ENCODE measurements at places on chromosomes 1 and 21. TPM values are rescaled to one million over a fixed set of nuclear protein-coding genes. Genes with fewer than 3 reads are reported as not detected.

GSTM5 gene
- total RNA-seq: not detected

GRCh38 chr21:29237110-29238052 is 61.3 kb upstream of the BACH1 start:
- no peak overlapping the region for H3K4me3 ChIP-seq
- peak; percentile 50 for DNase-seq
- H3K27ac ChIP-seq: no peak overlapping the region
- H3K4me1 ChIP-seq: peaks cover 26% of the 10 kb centered on the region

DNA sequence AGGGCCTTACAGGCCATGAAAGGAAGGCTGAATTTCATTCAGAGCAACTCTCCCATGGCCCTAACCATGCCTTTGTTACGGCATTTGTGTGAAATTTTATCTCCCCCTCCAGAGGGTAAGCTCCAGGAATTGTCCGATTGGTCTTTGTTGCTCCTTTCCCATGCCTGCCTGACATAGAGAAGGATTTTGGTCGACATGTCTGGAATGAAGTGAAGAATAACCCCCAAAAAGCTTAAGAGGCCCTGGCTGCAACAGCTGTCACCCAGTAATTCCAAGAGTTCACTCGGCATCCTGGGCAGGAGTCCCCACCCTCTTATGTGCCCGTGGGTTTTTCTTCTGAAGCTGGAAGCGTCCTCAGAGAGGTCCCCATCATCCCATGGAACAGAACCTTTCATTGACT is 20.6 kb downstream of the CDA start:
- H3K27me3 ChIP-seq: no peaks in the 10 kb centered on the region
- H3K4me1 ChIP-seq: no peaks in the 10 kb centered on the region
- DNase-seq: no peak
- H3K27ac ChIP-seq: no peak overlapping the region
- H3K36me3 ChIP-seq: no peaks in the 10 kb centered on the region

DNA sequence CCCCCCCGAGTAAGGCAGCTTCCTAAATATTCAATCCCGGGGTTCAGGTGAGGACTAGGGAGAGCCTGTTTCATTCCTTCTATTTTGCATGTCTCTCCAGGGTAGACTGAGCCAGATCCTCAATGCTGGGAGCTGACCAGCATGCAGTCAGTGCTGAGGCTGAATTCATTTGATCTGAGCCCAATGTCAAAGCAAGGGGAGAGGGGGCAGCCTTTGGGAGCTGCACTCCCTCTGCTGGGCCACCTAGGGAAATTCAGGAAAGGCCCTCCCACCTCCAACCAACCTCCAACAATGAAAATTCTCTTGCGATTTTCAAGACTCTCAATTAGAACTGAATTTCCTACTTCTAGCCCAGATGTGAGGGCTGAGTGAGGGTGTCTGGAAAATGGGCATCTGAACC is 371.2 kb downstream of the NPHP4 start:
- H3K27ac ChIP-seq: no peak overlapping the region
- no peak overlapping the region for H3K4me3 ChIP-seq
- H3K4me1 ChIP-seq: no peaks in the 10 kb centered on the region
- no peaks in the 10 kb centered on the region for H3K27me3 ChIP-seq
- no peaks in the 10 kb centered on the region for H3K36me3 ChIP-seq

ESPN gene
- total RNA-seq: not detected

- no peaks in the 10 kb centered on the region for H3K27me3 ChIP-seq
- no peaks in the 10 kb centered on the region for H3K4me1 ChIP-seq
- no peak for DNase-seq
- H3K27ac ChIP-seq: no peak overlapping the region
- H3K4me3 ChIP-seq: no peak overlapping the region
- H3K36me3 ChIP-seq: no peaks in the 10 kb centered on the region
Measured at GRCh38 chr1:228542981-228543380, 55.8 kb downstream of the RNF187 start.

DNA sequence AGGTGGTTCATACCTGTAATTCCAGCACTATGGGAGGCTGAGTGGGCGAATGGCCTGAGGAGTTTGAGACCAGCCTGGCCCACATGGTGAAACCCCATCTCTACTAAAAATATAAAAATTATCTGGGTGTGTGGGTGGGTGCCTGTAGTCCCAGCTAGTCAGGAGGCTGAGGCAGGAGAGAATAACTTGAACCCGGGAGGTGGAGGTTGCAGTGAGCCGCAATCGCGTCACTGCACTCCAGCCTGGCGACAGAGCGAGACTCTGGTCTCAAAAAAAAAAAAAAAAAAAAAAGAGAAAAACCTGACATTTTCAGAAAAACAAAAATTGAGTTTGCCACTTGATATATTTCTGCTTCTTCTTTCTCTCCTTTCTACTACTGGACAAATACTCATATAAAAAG is 24.3 kb downstream of the CA6 start:
- no peak overlapping the region for H3K4me3 ChIP-seq
- no peak overlapping the region for H3K27ac ChIP-seq
- H3K36me3 ChIP-seq: no peaks in the 10 kb centered on the region
- DNase-seq: no peak
- H3K4me1 ChIP-seq: no peaks in the 10 kb centered on the region

DNA sequence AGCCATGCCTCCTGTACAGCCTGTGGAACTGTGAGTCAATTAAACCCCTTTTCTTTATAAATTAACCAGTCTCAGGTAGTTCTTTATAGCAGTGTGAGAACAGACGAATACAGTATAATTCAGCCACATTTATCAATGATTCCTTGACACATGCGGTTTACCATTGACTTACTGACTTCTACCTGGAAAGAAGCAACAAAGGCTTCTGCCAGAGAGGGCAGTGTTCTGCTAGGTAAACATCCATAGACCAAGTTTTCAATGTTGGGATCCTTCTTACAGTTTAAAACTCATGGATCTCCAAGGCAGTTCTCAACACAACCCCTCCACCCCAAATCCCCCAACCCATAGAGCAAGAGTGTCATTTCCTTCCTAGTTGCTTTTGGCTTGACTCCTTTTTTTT is 150.6 kb downstream of the ZNF648 start:
- no peak overlapping the region for H3K27ac ChIP-seq
- peak; percentile 48 for DNase-seq
- no peak overlapping the region for H3K4me3 ChIP-seq

DNA sequence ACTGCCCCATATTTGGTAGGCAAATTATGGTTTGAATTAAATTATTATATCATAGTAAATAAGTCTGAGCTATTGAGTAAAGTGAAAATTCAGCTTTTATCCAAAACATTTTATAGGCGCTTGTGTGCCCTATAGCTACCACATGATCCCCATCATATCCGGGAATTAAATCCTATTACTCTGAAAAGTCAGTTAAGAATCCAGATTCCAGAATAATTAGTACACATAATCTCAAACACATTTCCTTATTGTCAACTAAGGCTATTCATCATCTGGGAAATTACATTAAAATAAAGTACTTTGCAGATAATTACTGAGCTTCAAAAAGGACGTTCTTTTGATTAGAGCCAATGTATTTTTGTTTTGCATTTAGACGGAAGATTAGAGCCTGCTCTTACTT is 72.3 kb downstream of the CTH start:
- H3K27ac ChIP-seq: no peak overlapping the region
- no peaks in the 10 kb centered on the region for H3K27me3 ChIP-seq
- peaks cover 3% of the 10 kb centered on the region for H3K4me1 ChIP-seq
- H3K36me3 ChIP-seq: no peaks in the 10 kb centered on the region

DNA sequence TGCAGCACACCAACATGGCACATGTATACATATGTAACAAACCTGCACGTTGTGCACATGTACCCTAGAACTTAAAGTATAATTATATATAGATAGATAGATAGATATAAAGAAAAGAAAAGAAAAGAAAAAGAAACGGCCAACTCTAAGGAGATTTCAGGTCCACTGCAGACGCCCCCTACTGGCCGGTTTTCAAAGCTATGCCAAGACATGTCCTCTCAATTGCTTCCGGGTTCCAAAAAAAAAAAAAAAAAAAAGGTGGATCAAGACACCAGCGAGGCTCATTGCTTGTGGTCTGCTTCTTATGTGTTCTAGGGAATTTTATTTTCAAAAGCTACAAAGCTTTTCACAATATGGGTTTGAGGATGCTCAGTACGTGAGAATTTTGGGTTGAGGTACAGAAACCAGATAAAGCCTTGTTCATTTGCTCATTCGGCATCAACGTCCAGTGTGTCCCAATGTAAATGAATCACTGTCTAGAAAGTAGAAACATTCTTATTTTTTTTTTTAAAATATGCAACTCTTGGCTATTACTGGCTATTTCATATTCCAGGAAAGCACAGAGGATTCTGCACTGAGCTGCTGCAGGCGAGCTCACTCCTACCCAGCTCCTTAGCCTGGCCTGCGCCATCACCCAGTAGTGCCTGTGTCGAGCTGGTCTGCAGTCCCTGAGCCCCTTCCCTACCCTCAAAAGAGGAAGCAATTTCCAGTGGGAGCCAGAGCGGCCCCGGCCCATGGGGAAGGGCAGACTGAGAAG is 643.0 kb downstream of the KIF26B start:
- H3K36me3 ChIP-seq: no peaks in the 10 kb centered on the region
- no peak overlapping the region for H3K4me3 ChIP-seq
- H3K27me3 ChIP-seq: no peaks in the 10 kb centered on the region
- H3K4me1 ChIP-seq: peaks cover 27% of the 10 kb centered on the region
- peak; percentile 86 for DNase-seq
- H3K27ac ChIP-seq: no peak overlapping the region

GRCh38 chr1:226217273-226217672 is 6.2 kb upstream of the MIXL1 start:
- peak overlapping the region; percentile 59 for H3K27ac ChIP-seq
- H3K4me3 ChIP-seq: no peak overlapping the region
- no peak for DNase-seq

USP1 gene
- 37.5 TPM for total RNA-seq

NBPF10 gene
- 0.15 TPM for total RNA-seq

SEMA4A gene
- total RNA-seq: 46.7 TPM

GRCh38 chr1:41872074-41872473 is 46.6 kb downstream of the HIVEP3 start:
- peaks cover 10% of the 10 kb centered on the region for H3K4me1 ChIP-seq
- H3K27ac ChIP-seq: no peak overlapping the region
- no peaks in the 10 kb centered on the region for H3K27me3 ChIP-seq
- no peaks in the 10 kb centered on the region for H3K36me3 ChIP-seq
- H3K4me3 ChIP-seq: no peak overlapping the region
- DNase-seq: peak; percentile 51
